ENCODE measurements at places on chromosomes 5 and 9.

DNA sequence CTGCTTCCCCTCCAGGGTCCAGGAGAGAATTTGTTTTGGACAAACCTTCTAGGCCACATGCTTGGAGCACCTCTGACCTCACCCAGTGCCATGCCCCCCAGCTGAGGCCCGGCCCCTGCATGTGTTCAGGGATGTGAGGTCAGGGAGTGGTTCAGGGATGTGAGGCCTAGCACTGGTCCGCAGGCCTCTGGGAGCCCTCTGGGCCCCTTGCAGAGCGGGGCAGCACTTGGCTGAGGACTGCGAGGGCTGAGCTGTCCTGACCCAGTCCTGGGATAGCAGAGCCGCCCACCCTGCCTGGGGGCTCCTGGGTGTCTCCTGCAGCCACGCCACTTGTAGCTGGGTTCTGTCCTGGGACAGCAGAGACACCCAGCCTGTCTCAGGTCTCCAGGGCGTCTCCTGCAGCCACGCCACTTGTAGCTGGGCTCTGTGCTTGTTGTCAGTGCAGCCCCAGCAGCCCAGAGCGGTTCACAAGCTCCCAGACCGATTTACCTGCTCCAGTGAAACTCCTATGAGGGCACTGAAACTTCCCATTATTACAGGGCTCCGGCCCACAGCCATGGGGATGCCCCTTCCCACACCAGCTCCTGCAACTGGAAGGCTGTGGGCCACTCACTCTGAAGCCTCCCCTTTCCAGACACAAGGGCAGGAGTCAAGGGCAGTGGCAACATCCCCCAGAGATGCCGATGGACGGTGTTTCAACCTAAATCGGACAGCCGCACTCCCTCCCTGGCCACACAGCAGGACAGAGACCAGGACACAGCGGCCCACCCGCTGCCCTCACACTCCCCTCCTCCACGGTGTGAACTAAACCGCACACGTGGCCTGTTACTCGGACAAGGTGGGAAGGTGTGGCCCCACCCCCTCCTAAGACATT lies 5.4 kb upstream of the CEP72 start:
- DNase-seq = no peak

GRCh38 chr5:140162781-140163180 lies 12.2 kb upstream of the CYSTM1 start:
- DNase-seq = no peak

DNA sequence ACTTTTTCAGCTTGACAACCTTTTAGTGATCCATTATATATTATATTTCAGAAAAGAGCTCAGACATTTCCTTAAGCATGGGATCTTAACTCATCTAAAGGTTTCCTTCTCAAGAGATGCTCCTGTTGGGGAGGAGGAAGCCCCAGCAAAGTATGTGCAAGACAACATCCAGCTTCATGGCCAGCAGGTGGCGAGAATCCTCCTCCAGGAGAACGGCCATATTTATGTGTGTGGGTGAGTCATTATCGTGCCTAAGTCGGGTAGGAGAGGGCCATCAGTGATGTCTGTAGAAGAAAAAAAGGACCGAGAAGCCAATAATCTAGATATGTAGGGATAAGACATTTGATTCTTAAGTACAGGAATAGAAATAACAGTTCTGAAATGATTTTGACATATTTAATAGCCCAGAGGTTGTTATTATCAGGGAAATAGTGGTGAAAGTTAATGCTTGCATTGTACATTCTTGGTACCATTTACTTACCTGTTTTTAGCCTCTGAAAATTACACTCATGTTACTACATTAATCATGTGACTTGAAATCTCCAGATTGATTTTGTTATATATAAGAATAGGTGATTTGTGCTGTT lies 28.2 kb downstream of the MTRR start:
- no peak for DNase-seq

GRCh38 chr9:17837965-17838364 lies 259.1 kb downstream of the SH3GL2 start:
- no peak for DNase-seq

- DNase-seq = no peak
Measured at GRCh38 chr5:96292582-96293247, 140.3 kb downstream of the PCSK1 start.

- no peak for DNase-seq
Measured at GRCh38 chr5:100131161-100131560, 404.0 kb upstream of the FAM174A start.

GRCh38 chr5:121758615-121759014 lies 93.1 kb upstream of the FTMT start:
- no peak for DNase-seq

GRCh38 chr5:65034813-65035209 lies 266.1 kb downstream of the CWC27 start:
- no peak for DNase-seq

DNA sequence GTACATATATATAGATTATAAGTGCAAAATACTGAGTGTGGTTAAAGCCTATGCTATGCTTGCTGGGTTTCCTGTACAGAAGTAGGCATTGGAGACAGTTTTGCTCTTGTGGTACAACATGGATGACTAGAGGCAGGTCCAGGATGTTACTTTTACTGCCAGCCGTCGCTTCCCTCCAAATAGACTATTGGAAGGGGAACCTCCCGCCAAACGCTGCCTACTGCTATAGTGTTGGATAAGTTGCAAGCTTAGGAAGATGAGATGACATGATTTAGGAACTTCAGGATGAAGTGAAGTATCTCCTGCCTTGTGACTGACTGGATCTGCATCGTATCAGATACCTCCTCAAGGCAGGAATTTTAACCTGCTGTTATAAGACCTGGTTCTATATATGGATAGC lies 30.9 kb downstream of the JAK2 start:
- no peak for DNase-seq

- DNase-seq = no peak
Measured at GRCh38 chr5:113493446-113493845, 5.2 kb upstream of the MCC start.

- DNase-seq = no peak
Measured at GRCh38 chr9:33049680-33050361, 24.7 kb downstream of the DNAJA1 start.

DNA sequence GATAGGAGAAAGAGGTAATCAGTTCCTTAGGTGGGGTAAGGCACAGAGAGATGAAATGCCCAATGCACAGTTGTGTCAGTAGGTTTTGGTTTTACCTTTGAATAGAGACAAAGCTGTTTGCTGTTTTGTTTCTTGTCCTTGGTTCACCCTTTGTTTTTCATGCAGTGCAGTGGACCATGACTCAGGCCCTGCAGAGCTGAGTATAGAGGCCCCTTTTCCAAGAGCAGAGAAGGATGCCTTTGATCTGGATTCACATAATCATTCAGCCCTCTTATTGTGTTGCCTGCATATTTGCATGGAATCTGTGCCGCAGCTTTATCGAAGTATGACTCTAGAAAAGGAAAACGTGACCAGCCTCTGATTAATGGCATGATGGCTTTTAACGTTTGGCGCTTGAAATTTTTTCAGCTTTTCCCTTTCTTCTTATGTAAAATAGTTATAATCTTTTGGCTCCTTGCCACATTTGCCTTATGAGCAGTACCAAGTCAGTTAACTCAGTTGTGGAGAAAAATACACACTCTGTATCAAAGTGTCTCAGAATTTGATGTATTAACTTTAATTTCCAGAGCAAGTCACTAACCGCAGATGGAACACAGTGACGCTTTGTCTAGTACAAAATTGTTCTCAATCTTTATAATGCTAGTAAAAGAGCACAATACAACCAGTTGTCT lies 197.6 kb downstream of the KDM4C start:
- DNase-seq = no peak

DNA sequence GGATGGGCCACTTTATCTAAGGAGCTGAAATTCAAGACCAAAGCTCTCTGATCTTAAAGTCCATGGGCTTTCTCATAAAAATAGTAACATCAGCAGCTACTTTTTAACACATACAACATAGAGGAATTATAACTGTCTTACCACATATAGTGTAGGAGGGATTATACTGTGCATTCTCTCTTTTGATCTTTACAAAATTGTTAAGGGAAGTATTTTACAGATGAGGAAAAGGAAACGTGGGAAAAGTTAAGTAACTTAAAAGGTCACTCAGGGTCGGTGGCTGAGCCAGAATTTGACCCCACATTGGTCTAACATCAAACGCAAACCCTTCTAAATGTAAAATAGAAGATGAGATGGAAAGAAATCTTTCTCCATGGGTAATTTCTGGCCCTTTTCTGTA lies 38.4 kb downstream of the ZNF608 start:
- DNase-seq = no peak

GRCh38 chr5:159422361-159422760 lies 92.1 kb upstream of the IL12B start:
- no peak for DNase-seq
